ENCODE measurements at places on chromosomes 2 and 18.

- no peak for DNase-seq
These were observed 81.0 kb upstream of the STK39 start for GRCh38 chr2:168328421-168328820.

- no peak for DNase-seq
These were observed 1.2 kb upstream of the PRELID3A start for GRCh38 chr18:12406371-12407111.

DNA sequence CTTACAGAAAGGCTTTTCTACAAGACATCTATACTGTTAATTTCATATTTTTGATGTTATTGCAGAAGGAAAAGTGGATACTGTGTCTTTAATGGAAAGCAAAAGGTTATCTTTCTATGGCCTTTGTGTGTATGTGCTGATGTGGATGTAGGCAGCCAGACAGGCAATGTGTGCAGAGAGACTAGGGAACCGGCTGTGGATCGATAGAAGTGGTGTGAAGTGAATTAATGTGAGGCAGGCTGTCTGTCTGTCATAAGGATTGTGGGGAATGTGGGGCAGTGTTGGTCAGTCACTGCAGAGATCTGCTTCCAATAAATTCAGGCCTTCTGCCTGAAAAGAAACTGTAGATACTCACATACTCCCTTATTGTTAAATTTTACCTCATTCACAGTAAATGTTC is 156.7 kb downstream of the WDR7 start:
- no peak for DNase-seq

GRCh38 chr18:2845172-2845571 is 1.6 kb upstream of the EMILIN2 start:
- no peak for DNase-seq

GRCh38 chr2:25322312-25322711 is 19.4 kb downstream of the DNMT3A start:
- DNase-seq: no peak

DNA sequence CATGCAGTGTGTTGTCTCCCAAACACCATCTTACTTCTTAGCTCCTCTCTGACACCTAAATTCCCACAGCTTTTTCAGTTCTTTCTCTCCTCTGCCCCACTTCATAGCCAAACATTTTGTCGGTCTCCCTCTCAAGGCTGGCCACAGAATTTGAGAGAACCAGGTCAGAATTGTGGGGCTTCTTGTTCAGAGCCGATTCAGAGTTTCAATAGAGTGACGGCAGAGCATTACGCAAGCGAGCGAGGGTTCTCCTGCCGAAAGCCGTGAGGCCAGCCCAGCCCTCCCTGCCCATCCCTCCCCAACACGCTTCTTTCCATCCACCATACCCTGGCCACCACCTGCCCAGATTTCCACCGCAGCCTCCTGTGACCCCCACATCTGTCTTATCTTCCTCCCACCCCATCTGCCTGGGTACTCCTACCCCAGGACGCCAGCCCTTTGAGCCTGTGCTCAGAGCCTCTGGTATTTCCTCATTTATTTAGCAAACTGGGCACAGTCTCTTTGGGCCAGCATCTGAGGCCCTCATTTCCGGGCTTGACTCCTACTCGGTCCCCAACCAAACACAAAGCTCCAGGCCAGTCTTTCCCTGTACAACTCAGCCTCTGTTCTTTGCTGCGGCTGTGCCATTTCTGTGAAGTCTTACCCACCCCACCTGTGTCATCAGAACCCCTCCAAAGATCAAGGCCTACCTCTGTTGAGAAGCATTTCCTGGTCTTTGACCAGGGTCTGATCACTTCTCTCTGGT is 70.0 kb upstream of the MAP4K4 start:
- DNase-seq: no peak

DNA sequence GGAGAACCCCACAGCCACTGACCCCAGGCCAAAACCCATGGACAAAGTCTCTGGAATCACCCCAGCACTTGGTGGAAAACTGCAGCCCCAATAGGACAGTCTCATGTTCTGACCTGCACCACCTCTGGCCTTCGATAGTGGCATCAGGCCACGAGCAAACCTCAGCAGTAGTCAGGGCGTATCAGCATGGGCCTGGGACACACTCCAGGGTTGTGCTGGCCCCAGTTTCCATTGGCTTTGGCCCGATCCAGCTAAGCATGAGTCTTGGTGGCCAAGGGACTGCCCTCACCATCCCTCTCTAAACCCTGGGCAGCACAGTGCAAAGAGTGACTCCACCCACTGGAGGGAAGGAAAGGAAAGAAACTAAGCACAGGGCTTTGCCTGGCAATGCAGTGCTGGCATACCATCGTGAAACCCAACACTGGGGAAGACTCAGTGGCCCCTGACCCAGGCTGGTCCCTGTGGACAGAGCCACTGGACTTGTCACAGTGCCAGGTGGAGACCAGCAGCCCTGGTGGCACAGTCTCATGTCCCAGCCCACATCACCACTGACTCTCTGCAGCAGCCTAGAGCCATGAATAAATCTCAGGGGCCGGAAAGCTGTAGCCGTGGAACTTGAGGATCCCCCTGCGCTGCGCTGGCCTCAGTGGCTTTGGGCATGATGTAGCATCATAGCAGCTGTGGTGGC is 46.3 kb downstream of the ZNF519 start:
- no peak for DNase-seq

GRCh38 chr2:146147448-146148012 is 1627.6 kb upstream of the ZEB2 start:
- DNase-seq: no peak
